Activated T-cell treated with anti-CD3 and anti-CD28 coated beads for 4 hours (primary cell): ENCODE measurements at places on chromosomes 1 and 21.

DNA sequence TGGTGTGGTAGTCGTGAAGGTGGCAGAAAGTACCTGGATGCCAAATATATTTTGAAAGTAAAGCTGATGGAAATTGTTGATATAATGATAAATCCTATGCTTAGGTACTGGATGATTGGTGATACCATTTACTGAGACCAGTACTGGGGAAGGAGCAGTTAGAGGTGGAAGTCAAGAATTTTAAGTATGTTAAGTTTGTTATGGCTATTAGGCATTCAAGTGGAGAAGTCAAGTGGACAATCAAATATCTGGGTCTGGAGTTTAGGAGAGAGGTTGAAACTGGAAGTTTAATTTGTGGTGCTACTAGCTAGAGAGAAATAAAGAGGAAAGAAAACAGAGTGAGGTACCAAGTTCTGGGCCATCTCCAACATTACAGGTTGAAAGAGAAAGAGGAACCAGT lies 89.1 kb downstream of the ATF6 start:
- no peak for DNase-seq

DNA sequence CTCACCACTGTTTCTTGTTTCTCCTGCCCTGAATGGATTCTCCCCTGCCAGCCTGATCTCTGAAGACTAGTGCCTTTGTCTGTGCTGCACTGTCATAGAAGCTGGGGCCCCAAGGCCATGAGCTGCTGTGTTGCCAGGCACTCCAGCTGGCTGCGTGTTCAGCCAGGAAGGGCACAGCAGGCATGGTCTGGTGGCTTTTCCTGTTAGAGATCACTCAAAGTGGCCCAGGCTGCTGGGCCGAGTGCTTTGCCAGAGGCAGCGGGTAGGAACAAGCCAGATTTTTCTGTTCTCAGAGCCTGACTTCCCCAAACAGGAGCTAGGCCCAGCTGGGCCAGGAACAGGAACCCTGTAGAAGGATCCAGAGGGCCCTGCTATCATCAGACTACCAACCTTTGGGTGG lies 5.2 kb downstream of the ADPRS start:
- no peak for DNase-seq

DNA sequence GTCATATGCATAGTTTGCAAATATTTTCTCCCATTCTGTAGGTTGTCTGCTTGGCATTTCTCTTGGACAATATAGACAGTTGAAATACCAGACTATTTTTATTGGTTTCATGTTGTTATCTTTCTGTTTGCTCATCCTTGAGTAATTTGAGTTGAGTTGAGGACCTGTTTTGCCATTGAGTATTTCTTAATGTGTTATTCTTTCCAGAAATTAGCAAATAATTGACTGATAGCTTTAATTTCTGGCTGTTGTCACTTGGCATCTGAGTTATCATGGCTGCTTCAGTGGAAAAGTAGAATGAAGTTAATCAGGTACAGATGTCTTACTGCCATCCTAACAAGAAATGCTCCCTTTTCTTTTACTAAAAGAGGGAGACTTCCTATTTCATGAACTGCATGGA lies 264.8 kb upstream of the DUSP10 start:
- no peak for DNase-seq

GRCh38 chr1:225851805-225852204 lies 30.4 kb downstream of the TMEM63A start:
- DNase-seq, result no peak

GRCh38 chr1:190116921-190117320 lies 360.7 kb downstream of the BRINP3 start:
- DNase-seq, result no peak

DNA sequence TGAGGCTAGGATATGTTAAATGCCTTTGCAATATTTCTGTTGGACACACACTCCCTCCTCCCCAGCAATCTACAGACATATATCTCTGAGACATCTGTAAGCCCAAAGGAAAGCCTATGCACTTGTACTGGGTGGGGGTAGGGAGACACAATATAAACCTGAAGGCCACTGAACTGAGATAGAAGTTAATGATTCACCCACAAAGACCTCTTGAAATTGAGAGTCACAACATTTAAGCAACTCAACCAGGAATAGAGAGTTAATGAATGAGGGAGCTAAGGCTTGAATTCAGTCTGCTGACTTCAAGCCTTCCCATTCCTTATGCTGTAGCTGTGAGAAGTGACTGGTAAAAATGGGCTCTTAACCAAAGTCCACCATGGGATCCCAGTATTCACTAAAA lies 5.0 kb downstream of the OR10J1 start:
- no peak for DNase-seq

GRCh38 chr1:213997038-213997771 lies 9.4 kb downstream of the PROX1 start:
- no peak for DNase-seq

DNA sequence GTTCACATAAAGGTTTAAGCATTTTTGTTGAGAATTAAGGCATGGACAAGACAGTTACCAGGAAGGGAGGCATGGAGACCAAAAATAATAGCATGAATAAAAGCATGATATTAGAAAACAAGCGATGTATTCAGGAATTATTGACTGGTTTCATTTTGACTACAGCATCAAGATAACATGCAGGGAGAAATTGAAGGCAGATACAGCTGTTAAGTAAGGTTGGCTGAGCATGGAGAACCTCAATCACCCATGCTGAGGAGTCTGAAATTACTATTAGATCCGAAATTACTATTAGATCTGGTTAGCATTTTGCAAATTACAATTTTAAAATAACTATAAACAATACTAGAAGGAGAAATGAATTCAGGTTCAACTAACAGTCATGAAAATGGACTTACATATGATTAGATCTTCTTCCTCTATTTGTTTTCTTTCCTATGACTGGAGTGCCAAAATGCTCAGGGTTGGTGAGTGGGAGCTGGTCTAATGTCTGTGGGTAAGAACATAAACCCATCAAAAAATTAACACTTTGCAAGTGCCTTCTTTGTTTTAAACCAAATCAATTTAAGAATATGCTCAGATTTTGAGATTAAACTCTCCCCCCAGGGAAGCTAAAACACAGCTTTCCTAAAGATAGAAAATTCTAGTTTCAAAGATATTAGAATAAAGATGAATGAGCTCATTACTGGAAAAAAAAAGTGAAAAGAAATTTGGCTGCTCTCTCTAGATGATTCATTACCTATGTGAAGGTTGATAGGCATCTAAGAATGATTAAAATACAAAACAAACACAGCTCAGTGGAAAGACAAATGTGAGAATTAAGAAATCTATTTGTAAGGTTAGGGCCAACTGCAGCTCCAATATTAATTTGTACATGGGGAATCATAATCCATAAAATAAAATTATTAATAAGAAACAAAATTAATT lies 81.7 kb downstream of the ARID4B start:
- no peak for DNase-seq

DNA sequence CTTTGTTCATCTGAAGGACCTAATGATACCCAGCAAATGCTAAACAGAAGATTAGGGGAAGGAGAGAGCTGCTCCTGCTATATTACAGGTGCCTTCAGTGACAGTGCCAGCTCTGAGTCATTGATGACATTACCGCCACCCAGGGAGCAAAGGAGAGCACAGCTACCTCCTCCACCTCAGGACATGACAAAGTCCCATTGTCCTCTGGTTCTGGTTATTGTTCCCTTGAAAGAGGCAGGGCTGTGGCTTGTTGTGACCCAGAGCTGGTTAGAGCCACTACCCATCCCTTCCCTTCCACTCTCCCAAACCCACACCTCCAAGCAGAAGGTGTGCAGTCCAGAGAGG lies 363.5 kb upstream of the DUSP10 start:
- no peak for DNase-seq

- no peak for DNase-seq
Observed at GRCh38 chr1:210299501-210299900, 29.2 kb upstream of the HHAT start.

- no peak for DNase-seq
Observed at GRCh38 chr1:36307601-36308330, 1.6 kb downstream of the SH3D21 start.

- no peak for DNase-seq
Observed at GRCh38 chr1:230464671-230465070, 38.5 kb upstream of the PGBD5 start.

DNA sequence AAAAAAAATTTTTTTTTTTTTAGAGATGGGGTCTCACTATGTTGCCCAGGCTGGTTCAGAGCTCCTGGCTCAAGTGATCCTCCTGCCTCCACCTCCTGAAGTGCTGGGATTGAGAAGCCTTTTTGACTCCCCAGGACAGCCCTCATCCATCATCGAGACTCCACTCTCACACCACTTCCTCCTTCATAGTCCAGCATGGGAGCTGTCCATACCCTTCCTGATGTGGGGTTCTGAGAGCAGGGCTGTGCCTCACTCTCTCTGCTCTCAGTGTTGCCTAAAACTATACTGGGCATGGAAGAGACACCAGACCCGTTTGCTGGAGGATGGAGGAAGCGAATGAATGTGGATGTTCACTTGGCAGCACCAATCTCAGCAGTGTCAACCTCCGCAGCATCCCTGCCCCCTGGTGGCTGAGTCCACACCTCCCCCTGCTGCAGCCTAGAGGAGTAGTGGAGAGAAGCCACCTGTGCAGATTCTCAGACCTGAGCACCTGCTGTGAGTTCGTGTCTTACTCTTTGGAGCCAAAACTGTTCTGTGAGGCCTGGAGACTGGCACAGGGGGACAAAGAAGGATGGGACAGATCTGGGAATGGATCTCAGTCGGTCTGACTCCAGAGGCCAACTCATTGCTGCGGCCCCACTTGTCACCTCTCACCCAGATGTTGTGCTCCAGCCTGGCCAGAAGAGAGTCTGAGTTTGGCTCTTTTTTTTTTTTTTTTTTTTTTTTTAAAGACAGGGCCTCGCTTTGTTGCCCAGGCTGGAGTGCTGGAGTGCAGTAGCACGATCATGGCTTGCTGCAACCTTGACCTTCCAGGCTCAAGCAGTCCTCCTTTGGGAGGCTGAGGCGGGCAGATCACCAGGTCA lies 17.7 kb downstream of the TINAGL1 start:
- DNase-seq, result peak; percentile 48

GRCh38 chr1:183125279-183125999 lies 60.6 kb upstream of the LAMC2 start:
- no peak for DNase-seq

- peak; percentile 25 for DNase-seq
Observed at GRCh38 chr1:11804666-11805421, 920 bp downstream of the MTHFR start.

DNA sequence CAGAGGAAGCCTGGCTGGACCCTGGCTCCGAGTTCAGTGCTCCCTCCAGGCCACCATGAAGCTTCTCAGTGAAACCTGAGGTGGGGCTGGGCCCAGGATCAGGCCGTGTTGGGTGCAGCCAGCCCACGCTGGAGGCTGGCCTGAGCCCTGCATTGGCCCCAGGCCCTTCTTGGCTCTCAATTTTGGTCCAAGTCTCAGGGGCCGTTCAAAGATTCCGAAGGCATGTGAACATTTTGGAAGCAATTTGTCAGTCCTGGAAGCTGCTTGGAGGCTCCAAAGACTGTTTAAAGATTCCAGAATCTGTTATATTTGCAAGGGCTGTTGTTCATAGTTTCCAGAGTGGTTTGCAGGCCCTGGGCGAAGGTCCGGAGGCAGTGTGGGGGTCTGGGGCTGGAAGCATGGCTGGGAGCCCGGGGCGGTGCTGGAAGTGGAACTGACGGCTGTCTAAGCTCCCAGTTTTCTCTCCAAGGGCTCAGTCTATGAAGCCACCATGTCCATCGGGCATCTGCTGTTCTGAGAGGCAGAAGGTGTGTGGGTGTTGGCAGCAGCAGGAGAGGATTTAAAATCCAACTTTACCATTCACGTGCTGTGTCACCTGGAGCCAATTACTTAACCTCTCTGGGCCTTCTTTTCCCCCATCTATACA lies 104.9 kb downstream of the EPHB2 start:
- DNase-seq, result no peak

- no peak for DNase-seq
Observed at GRCh38 chr1:233031521-233031920, 81.1 kb downstream of the NTPCR start.

- no peak for DNase-seq
Observed at GRCh38 chr1:202245391-202245790, 51.8 kb downstream of the LGR6 start.

GRCh38 chr1:220925707-220926106 lies 46.5 kb downstream of the HLX start:
- DNase-seq, result no peak

DNA sequence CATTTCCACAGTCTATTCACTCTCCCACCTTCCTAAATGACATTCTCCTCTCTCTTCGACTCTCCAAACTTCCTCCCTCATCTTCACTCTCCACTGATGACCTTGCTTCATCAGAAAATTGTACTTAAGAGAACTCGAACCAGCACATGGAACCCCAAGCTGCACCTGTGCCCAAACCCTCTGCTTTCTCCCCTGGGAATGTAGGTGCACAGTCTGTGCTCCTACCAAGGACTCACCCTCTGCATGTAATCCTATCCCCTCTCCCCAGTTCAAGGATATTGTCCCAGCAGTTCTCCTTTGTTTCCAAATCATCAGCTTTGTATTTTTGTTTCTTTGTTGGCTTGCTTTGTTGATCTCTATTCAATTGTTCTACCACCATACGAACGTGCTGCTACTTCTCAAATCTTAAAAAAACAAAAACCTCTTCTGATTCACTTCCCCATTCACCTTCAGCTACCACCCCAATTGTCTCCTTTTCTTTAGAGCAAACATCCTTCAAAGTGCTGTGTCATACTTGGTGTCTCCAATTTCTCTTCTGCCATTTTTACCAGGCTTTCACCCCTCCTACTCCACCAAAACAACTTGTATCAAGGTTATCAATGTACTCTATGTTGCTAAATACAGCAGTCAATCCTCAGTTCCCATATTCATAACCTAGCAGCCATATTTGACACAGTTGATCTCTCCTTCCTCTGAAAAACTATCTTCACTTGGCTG lies 26.8 kb downstream of the RAB3B start:
- no peak for DNase-seq

- peak; percentile 38 for DNase-seq
Observed at GRCh38 chr1:86741947-86742572, 37.7 kb downstream of the SH3GLB1 start.

- no peak for DNase-seq
Observed at GRCh38 chr1:150022357-150022756, 11.8 kb upstream of the OTUD7B start.

DNA sequence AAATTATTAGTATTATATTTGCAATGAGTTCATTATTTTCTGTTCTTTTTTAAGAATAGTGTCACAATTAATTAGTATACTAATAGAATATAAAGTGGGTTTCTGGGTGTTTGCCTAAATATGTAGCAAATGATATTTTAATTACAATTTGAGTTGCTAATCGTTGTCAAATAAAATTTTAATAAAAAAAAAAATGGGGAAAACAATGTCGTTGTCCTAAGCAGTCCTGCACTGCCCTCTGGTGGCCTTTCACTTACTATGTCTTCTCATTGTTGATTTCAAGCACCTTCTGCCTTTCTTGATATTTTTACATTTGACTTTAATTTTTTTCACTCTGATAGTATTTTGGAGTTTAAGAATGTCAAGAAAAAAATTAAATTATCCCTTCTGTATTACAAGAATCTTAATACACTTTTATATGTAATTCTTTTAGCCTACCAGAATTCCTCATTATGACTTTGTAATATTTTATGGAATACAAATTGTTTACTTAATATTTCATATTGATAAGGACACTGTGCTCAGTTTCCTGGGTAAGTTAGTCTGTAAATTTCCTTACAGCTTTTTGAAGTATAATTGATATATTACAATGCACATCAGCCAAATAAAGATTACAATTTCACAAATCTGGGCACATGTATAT lies 104.5 kb upstream of the FMN2 start:
- DNase-seq, result no peak
